ENCODE measurements at places on chromosomes 11 and 22.

DNA sequence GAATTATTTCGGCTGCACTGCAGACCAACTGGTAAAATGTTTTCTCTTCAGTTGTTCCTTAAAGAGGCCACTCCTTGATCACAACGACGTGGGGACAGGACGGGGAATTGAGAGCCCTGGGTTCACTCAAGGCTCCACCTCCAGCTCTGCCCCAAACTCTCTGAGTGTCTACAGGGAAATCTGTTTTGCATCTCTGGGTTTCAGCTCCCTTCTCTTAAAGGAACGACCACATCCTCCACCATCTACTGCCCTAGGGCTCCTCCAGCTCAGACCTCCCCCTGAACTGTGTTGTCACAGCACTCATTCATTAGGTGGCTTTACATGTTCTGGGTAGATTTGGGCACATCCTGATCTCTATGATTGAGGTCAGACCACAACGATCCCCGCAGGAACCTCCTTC lies 5.1 kb upstream of the PPFIA1 start:
- no peak for DNase-seq

GRCh38 chr22:41656556-41656955 lies 32.1 kb downstream of the SNU13 start:
- DNase-seq, result no peak

DNA sequence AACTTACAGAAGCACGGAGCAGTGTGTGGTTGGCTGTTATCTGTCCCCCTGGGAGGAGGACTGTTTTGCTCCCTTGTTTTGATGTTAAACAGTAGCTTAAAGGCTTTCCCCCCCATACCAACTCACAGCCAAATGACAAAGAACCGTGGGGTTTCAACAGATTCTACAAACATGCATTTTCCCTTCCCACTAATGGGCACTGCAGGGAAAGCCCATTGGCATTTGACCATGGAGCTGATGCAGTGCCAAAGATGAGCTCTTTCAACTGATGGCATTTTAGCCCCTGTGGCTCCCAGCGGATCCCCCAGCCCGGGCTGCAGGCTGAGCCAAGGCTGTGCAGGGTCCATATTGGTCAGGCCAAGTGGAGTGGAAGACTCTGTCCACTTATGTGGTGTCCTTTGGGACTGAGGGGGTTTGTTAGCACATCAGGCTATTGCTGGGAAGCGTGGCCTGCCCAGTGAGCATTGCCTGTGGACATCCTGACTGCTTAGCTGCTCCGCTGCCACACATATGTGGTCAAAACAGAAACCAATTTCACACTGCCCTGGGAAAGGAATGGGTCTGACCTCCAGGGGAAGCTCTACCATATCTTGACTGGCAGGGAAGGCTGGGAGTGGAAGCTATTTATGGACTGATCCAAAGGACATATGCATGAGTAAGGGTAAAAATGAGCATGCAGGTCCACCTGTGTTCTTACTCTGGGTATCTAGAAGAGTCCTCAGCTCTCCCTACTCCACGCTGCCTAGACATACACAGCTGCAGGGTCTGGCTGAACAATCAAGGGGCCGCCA lies 116.4 kb upstream of the PARVA start:
- DNase-seq, result no peak

GRCh38 chr22:22955866-22956535 lies 68.4 kb downstream of the IGLL5 start:
- DNase-seq, result peak; percentile 55

DNA sequence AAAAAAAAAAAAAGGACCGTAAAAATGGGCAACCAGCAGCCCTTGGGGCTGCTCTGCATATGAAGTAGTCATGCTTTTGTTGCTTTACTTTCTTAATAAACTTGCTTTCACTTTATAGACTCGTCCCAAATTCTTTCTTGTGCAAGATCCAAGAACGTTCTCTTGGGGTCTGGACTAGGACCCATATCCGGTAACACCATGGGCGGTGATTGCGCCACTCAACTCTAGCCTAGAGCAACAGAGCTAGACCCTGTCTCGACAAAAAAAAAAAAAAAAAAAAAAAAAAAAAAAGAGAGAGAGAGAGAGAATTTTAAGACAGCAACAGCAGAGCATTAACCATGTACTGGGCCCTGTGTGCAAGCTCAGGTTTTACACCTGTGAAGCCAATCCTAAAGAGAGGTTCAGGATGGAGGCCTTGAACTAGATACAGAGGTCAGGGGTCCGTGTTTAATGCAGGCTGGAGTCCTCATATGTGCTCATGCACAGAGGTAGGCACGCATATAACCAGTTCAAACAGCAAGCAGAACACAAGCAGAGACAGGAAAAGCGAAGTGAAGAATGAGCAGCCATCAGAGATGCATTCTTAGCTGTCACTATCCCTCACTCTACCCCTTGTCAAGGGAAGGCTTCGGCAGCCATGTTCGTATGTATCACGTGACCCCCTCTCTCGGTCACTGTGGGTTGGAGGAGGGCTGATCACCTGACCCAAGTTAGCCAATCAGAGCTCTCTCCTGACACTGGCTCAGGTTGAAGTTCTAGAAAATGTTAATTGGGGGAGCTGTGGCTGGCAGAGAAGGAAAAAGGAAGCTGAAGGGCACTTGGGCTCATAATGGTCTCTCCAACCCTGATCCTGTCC lies 16.7 kb upstream of the SYT12 start:
- DNase-seq, result peak; percentile 55

DNA sequence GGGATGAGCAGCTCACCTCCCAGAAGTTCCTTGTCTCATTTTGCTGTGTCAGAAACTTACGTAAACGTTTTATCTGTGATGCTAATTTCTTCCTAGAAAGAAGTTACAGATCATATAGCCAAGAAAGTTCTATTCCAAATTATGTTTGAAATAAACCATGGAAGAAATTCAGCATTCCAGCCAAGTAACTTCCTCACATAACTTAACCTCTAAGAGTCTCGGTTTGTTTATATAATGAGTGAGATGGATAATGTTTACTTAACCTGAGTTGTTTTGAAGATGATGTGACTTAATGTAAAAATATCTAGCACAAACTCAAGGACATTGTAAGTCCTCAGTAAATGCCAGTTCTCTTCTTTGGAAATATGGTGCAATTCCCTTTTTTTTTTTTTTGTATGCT lies 8.9 kb upstream of the MUC15 start:
- DNase-seq, result no peak

DNA sequence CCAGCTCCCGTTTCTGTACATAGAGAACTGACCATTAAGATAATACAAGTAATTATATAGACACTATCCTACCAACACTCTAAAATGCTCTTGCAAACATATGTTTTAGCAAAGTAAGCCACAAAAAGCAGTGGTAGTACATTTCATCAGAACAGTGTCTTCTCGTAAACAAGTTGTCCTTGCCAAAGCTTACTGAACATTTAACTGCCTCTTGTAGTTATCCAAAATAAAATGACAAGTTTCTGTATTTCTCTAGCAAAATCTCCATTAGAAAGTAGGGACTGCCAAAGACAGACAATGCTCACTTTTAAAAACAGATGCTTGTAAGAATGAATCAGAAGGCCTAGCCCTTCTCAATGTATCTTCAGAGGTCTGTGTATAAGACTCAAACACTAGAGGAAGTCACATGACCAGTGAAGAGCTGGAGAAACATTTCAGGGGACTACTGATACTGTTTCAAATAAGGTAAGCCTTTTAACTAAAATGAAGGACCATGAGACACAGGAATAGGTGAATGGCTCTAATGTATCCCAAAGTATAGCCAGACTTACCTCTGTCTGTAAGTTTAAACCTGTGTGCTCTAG lies 7.8 kb upstream of the ZC3H12C start:
- no peak for DNase-seq

- DNase-seq, result no peak
Measured at GRCh38 chr22:49136041-49136815, 691.4 kb downstream of the BRD1 start.

GRCh38 chr11:12723421-12724300 lies 49.4 kb downstream of the TEAD1 start:
- DNase-seq, result no peak

DNA sequence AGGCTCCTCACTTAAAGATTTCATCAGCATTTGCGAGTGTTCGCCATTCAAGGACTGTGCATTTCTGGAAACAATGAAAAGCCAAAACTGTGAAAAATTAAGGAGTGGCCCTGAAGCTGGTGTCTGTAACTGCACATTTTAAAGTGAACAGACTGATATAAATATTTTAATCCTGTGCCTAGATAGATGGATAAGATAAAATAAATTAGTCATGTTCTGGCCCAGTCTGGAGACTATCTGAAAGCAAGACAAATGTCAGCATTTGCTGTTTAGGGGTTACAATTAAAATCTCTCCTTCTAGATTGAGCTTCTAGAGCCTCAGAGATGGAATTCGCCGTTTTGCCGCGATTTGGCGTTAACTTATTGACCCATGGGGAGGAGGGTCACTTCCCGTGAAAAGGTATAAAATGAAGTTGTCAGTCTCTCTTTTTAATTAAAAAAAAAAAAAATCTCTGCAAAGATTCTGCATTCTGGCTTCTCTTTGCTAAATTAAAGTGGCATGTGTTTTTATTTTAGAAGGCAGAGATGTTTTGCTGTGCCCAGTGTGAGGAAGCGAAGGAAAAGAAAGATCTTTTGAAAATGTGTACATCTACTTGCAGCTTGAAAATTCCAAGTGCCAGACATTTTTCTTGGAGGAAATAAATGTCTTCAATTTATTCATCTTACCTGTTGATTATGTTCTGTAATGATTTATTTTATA lies 79.7 kb upstream of the WNT7B start:
- DNase-seq, result no peak

DNA sequence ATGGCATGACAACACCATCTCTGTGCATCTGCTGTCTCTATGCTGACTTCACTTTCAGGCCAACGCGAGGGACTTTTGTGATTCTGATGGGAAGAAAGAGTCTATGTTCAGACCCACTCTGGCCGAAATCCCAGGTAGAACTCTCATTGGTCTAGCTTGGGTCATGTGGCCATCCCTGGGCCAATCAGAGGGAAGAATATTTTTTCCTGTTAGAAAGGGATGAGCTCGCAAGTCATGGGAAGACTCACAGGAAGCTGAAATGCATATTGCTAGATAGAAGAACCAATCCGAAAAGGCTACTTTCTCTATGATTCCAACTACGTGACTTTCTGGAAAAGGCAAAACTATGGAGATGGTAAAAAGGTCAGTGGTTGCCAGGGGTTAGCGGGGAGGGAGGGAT lies 56.0 kb upstream of the LINC01488 start:
- DNase-seq, result no peak

- DNase-seq, result peak; percentile 53
Measured at GRCh38 chr11:88692306-88693086, 355.0 kb upstream of the CTSC start.

- no peak for DNase-seq
Measured at GRCh38 chr11:114230031-114230704, 66.0 kb upstream of the NNMT start.

DNA sequence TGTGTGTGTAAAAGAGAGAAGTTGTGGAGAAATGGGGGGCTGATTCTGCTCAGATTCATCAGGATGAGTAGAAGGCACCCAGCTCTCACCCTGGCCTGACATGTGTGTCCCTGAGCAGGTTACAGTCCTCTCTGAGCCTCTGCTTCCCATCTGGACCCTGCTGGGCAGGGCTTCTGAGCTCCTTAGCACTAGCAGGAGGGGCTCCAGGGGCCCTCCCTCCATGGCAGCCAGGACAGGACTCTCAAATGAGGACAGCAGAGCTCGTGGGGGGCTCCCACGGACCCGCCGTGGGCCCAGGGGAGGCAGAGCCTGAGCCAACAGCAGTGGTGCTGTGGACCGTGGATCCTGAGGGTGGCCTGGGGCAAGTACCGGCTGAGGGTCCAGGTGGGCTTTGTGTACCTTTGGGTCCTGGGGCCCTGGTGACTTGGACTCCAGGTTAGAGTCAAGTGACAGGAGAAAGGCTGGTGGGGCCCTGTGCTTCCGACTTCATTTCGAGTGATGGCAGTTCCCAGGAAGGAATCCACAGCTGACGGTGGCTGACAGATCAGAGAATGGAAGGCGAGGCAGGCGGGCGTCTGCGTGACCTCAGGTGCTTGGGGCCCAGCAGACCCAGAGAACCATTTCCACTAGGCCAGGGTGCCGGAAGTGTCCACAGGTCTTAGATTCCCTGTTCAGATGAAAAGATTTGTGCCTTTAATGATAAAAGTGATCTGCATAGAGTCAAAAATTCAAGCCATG lies 21.9 kb downstream of the NEAT1 start:
- no peak for DNase-seq

DNA sequence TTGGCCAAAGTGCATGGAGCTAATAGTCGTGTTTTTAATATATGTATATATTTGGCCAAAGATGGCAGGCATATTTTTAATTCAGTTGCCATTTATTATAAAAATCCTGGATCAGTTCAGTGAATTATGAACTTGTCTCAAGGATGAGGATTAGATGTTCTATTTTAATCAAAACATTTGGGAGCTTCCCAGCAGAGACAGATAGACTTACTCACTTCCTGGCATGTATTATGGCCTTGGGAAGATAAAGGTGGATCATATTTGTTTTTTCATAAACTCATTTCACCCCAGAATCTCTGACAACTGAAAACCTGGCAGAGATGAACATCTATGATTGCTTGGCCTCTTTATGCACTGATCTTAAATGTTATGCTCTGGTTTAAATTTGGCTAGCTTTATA lies 148.8 kb downstream of the NCAM1 start:
- no peak for DNase-seq

Data from putamen (tissue), 1 donor.